ENCODE measurements at places on chromosomes 7 and 10. TPM values are rescaled to one million over a fixed set of nuclear protein-coding genes. Genes with fewer than 3 reads are reported as not detected.
A peak's percentile ranks its signal among the peaks of the same experiment; 100 is the strongest.

- no peak for DNase-seq
These were observed 126.9 kb downstream of the IPMK start for GRCh38 chr10:58140691-58141347.

DNA sequence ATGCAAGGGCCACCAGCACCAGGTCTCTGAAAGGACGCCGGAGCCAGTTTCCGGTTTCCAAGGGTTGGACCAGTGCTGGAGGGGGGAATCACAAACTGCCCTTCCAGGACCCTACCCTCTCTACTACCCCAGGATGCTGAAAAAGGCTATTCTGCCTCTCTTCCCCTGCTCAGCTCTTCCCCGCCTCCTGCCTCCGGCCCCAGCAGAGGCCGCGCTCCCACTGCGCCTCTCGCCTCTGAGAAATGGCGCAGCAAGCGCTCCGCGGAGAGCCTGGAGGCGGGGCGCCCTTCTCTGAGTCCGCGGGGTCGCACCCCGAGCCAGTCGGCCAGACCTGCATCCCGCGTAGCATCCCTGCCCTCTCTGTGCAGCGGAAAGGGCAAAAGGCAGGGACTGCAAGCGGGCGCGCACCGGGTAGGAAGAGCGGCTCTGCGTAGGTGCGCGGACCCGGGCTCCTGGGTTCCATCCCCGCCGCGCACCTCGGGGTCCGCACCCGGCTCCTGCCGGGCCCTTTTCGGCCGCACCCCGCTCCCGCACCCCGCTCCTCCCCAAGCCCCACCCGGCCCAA is 476 bp upstream of the RET start:
- DNase-seq, result no peak

DNA sequence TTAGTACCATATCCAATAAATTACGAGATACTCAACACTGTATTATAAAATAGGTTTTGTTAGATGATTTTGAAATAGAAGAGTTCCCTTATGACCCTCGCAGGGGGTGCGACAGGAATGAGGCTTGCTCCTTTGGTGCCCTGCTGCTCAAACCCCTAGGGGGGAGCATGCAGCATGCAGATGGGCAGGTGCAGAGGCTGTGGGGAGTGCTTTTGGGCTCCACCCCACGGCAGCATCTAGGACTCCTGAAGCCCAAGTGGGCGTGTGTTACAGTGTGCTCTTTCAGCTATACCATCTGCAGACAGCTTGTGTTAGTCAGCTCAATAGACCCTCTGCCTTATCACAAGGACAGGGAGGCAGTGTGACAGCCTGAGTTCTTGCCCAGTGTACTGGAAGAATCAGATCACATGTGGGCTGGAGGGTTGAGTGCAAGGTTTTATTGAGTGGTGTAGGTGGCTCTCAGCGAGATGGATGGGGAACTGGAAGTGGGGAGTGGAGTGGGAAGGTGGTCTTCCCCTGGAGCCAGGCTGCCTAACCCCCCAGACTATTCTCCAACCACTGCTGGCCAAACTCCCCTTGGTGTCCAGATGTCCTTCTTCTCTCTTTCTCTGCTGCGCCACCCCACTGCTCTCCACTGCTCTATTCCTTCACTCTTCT is 3.1 kb upstream of the MRC1 start:
- DNase-seq, result no peak

The ZMYND11 gene
- 53.3 TPM for total RNA-seq

DNA sequence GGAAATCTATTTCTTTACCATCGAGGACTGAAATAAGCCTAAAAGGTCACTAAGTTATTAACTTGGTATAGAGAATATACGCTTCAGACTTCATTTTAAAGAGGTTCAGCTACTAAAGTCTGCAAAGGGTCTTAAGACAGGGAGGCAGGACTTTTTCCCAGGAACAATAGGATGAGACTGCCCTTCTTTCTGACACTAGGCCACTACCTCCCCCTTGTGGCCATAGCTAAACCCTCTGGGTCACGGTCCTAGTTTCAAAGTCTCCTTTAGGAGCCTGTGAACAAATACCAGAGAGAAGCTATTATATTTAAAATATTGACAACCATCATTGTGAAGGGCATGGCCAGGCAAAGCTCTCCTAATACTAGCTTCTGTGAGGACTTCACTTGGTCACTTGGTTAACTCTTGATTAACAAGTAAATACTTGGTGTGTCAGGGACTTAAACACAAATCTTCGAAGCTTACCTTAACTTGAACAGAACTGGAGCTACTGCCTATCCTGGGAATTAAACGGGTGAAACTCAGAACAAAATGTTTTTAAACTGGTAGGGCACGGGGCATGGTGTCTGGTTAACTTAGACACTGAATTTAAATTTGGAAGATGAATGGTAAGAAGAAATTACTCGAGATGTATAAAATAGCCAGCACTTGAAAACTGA is 75.6 kb downstream of the CCDC6 start:
- peak; percentile 4 for DNase-seq

DNA sequence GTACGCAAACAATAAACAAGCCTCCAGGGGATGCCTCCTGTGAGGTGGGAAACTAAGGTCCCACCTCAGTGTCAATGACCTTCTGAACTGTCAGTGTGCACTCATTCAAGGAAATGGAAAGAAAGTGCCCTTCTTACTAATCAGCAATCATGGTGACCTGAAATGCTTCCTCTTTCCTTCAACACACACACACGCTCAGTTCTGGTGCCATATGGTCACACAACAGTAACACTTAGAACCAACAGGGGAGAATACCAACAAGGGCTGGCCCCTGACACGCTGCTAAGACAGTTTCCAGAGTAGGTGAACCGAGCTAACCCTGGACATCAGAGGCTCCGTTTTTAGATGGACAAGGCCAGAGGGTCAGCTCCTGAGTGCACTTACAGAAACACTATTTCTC is 42.1 kb upstream of the EFCAB10 start:
- no peak for DNase-seq

DNA sequence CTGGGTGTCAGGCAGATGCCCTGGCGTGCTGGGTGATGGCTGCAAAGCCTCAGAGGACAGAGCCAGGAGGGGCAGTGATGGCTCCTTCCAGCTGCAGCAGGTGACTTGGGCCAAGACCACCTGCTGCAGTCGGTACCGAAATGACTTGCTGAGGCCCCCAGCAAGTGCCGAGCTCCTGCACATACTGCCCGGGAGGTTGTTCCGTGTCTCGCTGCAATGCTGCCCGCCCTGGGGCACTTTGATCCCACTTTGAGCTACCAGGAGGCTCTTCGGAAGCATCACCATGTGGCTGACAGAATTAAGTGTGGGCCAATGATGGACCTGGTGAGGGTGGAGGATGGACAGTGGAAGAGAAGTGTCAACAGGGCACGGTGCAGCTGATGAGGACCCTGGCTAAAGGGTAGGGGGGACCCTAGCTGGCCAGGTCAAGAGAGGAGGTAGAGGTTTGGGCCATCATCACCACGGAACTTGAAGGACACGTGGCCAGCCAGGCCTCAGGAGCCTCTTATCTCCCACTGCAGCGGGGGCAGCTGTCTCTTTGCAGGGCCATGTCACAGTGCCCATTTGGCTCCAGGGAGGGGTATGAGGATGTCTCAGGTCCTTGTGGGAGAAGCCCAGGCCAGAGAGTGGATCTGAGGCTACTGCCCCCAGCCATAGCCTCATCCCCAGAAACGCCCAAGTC is 51.1 kb upstream of the NANOS1 start:
- no peak for DNase-seq

The GRID2IP gene
- total RNA-seq, result 0.66 TPM

DNA sequence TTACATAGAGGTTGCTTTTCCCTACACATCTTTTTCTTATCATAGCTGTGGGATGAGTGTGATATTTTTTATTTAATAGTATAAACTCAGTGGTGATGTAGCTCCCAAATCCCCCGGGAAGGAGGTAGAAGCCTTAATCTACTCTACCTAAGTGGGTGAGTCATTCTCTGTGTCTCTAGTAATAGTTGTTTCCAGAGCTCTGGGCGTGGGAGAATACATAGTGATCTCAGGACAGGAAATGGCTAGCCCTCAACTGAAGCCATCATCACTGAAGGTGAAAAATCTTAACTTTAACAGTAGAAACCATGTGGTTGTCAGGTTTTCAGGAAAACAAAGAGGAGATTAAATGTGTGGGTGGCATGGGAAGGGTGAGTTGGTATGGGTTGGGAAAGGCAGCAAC is 278.4 kb downstream of the ANKRD30A start:
- DNase-seq, result no peak

All from T-cell (primary cell).